Naive thymus-derived CD4-positive, alpha-beta T cell (primary cell): ENCODE measurements at places on chromosomes 12 and 14. TPM values are rescaled to one million over a fixed set of nuclear protein-coding genes. Genes with fewer than 3 reads are reported as not detected.
A peak's percentile ranks its signal among the peaks of the same experiment; 100 is the strongest.

DNA sequence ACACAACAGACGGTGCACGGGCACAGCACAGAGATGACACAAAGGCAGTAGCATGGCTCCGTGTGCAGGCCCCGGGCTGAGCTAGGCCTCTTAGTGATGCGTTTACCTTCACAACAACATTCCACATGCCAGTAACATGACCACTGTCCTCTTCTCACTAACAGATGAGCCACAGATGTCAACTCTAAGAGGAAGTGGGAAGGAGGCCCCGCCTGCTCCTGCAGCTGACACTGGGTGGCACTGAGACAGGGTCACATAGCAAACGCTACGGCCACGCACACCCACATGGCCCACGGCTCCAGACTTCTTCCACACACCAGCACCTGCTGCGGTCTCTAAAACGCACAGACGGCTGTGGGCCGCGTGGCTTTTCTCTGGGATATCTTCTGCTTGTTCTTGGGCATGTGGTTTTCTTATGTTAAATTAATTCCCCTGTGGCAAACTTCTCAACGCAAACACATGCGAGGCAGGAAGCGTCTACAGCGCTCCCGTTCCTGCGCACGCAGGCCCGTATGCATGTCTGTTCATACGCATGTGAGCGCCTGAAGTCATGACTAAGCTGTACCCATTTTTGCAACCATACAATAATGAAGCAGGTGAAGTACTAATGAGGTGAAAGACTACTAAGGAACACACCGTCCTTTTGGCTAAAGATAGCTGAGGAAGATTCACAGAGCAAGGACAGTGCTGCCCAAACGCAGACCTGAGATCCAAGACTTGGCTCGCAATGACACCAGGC lies 26.8 kb downstream of the AMN start:
- DNase-seq = peak; percentile 76

PRKD1 gene
- total RNA-seq = not detected

GRCh38 chr14:100391724-100392123 lies 68.6 kb downstream of the SLC25A47 start:
- DNase-seq = no peak

DNA sequence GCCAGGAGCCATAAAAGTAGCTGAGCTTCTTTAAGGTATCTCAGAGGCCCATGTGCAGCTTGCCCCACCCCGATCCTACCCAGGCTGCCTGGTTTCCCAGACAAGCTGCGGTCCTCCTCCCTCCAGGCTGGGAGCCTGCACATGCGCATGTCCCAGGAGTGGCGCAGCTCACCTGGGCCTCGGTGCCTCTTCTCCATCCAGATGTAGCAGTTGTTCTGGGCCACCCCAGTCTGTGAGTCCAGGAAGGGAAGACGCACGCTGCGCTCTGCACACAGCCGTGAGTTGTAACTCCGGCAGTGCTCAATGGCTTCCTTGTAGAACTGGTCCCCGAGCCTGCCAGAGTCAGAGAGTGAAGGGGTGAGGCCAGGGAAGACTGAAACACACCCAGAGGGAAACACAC lies 122.3 kb downstream of the DPF3 start:
- DNase-seq = no peak

DPY19L2 gene
- total RNA-seq = 1.4 TPM

DNA sequence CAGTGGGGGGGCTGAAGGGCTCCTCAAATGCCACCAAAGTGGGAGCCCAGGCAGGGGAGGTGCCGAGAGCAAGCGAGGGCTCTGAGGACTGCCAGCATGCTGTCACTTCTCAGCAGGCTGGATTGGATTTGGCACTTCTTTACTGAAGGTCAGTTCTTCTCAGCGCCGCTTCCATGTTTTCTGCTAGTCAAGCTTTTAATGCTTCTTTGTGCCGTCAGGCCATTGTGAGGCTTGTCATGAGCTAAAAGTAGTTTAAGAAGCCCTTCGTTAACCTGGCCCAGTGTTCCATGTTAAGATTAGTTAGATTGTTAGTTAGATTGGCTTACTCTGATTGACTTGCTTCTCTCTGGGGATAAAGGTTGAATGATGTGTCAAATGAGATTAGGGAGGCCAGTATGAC lies 13.4 kb downstream of the GABARAPL1 start:
- DNase-seq = no peak

- no peak for DNase-seq
Measured at GRCh38 chr12:21912318-21912717, 28.9 kb downstream of the ABCC9 start.

GRCh38 chr12:27674989-27675388 lies 21.3 kb upstream of the REP15 start:
- no peak for DNase-seq

GRCh38 chr12:116545144-116545543 lies 14.0 kb upstream of the MAP1LC3B2 start:
- DNase-seq = no peak

TRAF3 gene
- total RNA-seq = 30.4 TPM

FOXG1 gene
- not detected in 2 replicates for total RNA-seq

IL22 gene
- total RNA-seq = not detected

RAD9B gene
- 2.3 TPM for total RNA-seq
